ENCODE measurements at places on chromosomes 7 and 10. TPM values are rescaled to one million over a fixed set of nuclear protein-coding genes. Genes with fewer than 3 reads are reported as not detected.

- DNase-seq, result no peak
Measured at GRCh38 chr7:7702826-7703225, 15.6 kb downstream of the RPA3 start.

DNA sequence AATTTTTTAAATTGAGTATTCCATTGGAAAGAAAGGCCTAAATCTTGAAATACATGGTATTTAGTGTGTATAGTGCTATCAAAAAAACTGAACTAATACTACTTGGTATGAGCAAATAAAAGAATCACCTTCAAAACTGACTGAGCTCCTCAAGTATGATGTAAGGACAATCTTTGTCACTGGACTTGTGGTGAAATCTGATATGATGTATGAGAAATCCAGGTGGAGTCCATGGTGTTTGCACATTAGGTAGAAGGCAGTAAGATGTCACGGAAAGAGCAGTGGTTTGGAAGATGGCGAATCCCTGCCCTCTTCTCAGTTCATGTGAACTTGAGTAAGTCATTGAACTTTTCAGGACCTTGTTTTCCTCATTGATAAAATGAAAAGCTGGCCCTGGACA lies 62.1 kb upstream of the COL1A2 start:
- DNase-seq, result no peak

DNA sequence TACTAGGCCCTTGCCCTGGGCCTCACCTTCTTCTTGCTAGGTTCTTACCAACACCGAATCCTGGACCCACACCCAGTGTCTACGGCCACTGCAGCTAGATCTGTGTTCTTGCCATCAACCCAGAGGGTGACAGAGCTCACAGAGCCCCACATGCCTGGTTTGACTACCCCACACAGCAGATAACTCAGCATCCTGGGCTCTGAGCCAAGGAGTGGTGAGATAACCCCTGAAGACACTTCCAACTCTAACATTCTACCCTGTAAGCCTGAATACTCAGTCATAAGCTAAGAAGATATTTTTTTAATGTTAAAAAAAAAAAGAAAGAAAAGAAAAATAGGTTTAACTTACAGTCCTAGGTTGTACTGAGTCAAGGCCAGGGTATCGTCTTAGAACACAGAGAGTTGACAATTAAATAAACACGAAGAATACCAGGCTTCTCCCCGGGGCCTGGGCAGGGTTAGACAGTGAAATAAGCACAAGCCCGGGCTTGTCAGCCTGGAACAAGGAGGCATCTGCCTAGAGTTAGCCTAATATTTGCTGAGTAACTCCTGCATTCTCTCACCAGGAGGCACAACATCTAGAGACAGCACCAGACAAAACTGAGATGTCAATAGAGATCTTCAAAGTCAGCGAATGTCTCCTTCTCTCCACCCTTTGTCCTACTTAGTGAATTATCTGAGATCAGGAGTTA lies 556.5 kb upstream of the LRRN3 start:
- DNase-seq, result no peak

The WNT8B gene
- not detected for total RNA-seq

The GJD4 gene
- total RNA-seq, result under 0.01 TPM

DNA sequence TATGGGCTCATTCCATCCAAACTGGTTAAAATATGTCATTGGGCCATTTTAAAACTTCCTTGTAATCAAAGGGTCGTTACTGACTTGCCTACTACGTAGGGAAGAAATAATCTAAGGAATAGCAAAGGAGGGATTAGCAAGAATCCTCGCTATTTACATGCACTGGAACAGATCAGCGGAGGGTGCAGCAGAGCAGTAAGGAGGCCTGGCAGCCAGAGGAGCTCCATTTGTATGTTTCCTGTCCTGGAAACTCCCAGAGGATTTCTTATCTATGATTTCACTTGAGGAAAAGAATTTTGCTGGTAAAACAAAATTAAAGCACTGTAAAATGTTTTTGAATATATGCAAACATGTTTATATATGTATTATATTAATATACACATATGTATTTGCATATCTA lies 107.3 kb downstream of the TPK1 start:
- DNase-seq, result no peak

- no peak for DNase-seq
Measured at GRCh38 chr7:142792593-142792992, 21.8 kb downstream of the PRSS2 start.

DNA sequence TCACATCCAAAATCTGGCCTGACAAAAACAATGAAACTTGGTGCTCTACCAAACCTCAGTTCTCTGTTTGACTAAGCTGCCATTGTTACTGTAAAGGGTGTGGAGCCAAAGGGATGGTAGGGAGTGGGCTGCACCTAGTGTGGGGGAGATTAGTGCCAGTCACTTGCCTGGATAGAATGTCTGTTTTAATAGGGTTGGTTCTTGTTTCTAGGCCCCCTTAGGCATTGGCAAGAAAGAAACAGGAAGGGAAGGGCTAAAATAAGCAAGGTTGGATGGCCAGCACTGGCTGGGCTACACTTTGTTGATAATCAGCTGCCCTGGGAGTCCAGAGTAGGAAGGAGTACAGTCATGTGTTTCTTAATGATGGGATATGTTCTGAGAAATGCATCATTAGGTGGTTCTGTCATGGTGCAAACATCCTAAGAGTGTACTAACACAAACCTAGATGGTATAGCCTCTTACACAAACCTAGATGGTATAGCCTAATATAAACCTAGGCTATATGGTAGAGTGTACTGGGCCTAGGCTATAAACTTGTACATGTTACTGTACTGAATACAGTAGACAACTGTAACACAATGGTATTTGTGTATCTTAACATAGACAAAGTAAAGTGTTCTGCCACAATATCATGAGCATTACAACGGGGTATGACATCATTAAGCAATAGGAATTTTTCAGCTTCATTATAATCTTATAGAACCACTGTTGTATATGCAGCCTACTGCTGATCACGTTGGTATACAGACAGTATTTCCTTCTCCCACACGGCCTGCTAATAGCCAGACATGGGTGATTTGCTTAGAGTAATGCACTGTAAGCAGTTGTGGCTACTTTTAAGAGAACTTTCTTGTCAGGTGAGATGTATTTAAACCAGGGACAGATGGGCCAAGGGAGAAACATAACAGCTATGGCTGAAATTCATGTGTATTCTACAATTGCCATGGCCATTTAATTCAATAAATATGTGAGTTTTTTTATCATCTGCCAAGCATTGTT lies 15.4 kb downstream of the BBIP1 start:
- DNase-seq, result no peak

Data from osteoblast (primary cell).